ENCODE measurements at places on chromosomes 6 and 20.

- DNase-seq = no peak
These were observed 172.7 kb upstream of the NOX3 start for GRCh38 chr6:155628306-155628705.

GRCh38 chr20:1469306-1469905 is 2.8 kb upstream of the NSFL1C start:
- no peak for DNase-seq

DNA sequence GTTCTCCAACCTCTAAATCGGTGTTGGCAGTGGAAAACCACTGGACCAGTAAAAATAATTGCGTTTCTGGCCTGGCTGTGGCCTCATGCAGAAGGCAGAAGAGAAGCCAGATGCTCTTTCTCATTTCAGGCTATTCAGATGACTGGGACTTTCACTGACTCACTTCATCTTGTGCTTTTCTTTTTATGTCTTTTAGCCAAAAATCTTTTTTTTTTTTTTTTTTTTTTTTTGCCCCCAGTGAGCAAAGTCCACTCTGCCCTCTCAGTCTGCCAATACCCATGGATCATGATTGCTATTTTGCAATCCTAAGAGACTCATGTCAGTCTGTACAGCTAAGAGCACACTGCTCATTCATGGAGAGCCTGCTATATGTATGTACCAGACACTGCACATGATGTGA is 962.5 kb downstream of the KIF16B start:
- DNase-seq = no peak

GRCh38 chr6:103101267-103101666 is 1707.8 kb downstream of the GRIK2 start:
- no peak for DNase-seq

GRCh38 chr6:107246972-107247615 is 131.8 kb upstream of the BEND3 start:
- DNase-seq = no peak

GRCh38 chr6:126662966-126663365 is 323.1 kb downstream of the CENPW start:
- no peak for DNase-seq

DNA sequence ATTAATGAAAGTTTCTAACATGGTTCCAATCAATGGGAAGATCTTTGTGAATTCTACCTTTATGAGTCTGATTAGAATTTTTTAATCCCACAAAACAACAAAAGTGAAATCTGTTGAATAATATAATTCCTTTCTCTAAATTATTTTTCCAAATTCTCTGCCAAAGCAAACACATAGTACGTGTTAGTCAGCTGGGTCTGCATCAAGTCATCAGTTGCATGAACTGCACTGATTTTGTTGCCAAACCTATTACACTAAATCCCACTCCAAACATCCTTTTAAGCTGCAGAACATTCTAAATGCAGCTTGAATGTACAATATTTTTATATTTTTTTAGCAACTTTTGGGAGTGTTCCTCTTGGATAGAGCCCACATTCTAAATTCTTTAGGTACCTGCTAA is 199.0 kb upstream of the HSF2 start:
- DNase-seq = no peak

DNA sequence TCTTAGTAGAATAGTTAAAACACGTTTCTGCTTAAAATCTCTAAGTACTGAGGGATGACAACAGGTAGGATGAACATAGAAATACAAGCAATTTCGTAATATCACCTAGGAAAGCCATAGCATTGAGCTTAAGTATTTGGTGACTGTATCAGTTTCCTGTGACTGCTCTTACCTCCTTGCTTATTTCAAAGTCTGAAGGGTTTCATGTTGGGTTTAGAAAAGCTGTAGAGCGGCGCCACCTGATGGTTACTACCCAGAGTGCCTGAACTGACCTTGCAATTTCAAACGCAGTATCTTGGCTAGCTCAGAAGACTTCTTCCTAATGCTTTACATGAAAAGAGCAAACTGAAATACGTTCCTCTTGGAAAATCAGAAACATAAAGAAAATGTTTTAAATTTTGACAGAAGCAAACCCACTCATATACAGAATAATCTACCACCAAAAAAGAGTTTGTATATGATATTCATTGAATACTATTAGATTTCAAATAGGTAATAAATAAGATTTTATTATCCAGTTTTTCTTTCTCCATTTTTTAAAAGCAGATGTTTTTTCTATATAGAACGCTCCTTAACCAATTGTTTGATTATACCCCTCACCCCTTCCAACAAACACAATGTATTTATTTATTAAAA is 82.3 kb upstream of the RIPOR2 start:
- DNase-seq = no peak

DNA sequence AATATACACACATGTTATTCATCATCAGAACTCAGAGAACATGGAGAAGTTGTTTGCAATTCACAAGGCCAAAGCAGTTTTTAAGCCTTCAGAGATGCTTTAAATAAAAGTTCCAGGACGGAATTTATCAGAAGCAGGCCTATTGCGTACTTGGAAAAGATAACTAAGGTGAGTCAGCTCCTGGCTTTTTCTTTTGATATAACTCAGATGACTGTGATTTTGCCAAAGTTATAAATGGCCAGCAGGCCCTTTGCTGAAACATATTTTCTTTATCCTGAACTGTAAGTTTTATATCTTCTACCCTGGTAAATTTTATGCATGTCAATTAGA is 55.0 kb upstream of the PLCB1 start:
- no peak for DNase-seq

DNA sequence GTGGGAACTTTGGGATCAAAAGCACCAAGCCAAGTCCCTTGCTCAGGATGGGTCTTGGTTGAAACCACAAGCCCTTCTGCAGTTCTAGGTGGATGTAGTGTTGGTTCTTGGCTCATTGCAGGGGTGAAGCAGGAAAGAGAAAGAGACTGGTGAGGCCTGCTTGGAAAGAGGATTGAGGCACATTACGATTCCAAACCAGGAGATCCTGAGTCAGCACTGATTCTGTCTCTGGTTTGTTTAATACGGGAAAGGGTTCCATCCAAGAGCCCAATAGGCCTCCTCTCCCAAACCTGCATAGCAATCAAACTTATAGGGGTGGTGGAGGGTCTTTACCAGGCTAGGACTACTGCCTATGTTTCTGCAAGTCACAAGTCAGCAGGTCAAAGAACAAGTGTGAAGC is 24.3 kb downstream of the NSFL1C start:
- no peak for DNase-seq

GRCh38 chr6:15780437-15780836 is 117.6 kb upstream of the DTNBP1 start:
- DNase-seq = no peak

- no peak for DNase-seq
These were observed 39.8 kb upstream of the GCLC start for GRCh38 chr6:53584726-53585125.

- no peak for DNase-seq
These were observed 46.2 kb upstream of the LAMA2 start for GRCh38 chr6:128836761-128837160.

- no peak for DNase-seq
These were observed 52.5 kb downstream of the HIVEP2 start for GRCh38 chr6:142892254-142893021.

DNA sequence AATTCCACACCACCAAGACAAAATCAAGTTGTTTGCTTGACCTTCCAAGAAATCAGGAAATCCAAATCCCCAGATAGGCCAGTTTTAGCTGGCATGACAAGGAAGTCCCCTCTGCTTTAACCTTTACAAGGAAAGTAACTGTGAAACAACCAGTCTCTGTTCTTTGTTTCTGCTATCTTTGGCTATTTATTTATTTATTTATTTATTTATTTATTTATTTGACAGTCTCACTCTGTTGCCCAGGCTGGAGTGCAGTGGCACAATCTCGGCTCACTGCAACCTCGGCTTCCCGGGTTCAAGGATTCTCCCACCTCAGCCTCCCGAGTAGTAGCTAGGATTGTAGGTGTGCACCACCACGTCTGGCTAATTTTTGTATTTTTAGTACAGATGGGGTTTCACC is 14.5 kb upstream of the GMNN start:
- no peak for DNase-seq

GRCh38 chr6:25490018-25490801 is 161.8 kb upstream of the SCGN start:
- peak; percentile 2 for DNase-seq

- DNase-seq = no peak
These were observed 46.1 kb upstream of the ARFGEF2 start for GRCh38 chr20:48875233-48875913.

GRCh38 chr6:139736325-139736906 is 362.0 kb upstream of the CITED2 start:
- DNase-seq = no peak

DNA sequence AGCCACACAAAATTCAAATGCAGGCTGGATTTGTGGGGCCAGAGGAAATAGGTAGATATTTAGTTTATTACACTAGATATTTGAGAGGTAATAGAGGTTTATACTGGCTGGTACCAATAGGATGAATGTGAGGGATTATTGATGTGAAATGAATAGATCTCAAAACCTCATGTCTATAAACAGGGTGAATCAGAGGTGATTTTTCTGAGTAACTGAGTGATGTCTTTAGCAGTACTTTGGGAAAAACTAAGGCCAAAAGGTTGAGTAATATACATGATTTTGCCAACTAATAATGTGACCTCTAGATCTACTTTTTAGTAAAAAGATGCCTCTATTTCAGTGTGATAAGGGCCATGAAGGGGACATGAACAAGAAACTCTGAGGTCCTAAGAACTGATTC is 86.8 kb downstream of the HAO1 start:
- no peak for DNase-seq

GRCh38 chr20:63126876-63127699 is 88.8 kb downstream of the YTHDF1 start:
- no peak for DNase-seq

- no peak for DNase-seq
These were observed 47.4 kb downstream of the MYB start for GRCh38 chr6:135228486-135228885.

GRCh38 chr6:134394208-134394607 is 76.3 kb upstream of the SGK1 start:
- DNase-seq = no peak

DNA sequence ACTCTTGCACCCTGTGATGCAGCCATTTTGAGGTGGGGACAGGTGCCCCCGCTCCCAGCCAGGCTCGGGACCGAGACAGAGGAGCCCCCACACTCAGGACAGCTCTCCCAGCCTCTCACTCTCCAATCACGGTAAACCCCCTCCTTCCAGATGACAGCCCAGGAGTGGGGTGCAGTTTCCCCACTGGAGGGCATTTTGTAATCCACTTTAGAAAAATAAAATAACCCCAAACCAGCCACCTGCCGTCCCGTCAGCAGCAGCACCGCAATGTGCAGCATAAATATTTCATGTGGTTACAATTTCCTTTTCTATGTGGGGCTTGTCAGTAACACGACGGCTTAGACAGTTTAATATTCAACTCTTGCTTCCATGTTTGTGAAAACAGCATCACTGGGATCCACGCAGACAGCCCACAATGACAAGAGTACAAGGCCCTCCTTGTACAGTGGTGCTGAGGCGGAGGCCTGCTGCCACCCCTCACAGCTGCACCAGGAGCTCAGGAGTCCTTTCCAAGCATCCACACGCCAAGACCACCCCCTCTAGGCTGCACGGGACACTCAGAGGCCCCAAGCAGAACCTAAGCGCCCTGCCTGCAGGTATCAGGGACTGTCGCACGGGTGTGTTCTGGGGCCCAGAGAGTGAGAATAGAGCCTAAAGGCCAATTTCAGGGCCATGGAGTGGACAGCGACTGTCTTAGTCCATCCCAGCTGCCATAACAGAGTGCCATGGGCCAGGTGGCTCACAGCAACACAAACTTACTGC is 116.7 kb downstream of the JPH2 start:
- DNase-seq = no peak

- DNase-seq = no peak
These were observed 13.2 kb upstream of the SCRT2 start for GRCh38 chr20:688809-689212.

DNA sequence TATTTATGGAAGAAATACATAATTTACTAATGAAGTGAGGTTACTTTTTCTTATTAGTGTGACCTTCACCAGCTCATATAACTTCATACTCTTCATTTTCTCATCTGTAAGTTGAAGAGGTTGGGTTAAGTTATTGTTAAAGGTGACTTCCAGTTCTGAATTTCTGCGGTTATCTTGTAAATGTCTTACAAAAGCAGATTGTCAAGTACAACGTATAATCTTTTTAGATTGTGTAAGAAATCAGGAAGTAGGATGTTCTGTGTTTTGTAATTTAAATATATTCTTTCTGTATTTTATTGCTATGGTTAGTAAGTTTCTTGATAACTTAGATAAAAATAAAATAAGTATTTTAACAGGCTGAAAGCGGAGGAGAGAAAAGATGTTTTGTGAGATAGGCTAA is 12.0 kb downstream of the WTAP start:
- no peak for DNase-seq

GRCh38 chr6:162711376-162711775 is 16.2 kb downstream of the PRKN start:
- DNase-seq = no peak

DNA sequence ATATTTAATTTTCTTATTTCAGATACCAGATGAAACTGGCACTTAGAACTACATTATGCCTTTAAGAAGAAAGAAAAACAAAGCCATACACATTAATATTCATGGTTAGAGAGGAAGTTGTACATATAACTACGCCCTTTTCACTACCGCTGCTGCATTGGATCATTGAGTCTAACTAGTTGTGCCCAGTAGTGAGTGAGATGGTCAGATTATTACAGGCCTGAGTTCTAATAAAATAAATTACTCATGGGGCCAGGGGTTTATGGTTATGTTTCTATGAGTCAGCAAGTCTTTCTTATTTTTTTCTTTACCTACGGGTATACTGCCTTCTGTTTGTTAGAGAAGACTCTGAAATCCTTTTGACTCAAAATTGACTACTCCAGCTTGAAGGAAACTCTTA is 11.5 kb downstream of the RIOK1 start:
- DNase-seq = no peak

DNA sequence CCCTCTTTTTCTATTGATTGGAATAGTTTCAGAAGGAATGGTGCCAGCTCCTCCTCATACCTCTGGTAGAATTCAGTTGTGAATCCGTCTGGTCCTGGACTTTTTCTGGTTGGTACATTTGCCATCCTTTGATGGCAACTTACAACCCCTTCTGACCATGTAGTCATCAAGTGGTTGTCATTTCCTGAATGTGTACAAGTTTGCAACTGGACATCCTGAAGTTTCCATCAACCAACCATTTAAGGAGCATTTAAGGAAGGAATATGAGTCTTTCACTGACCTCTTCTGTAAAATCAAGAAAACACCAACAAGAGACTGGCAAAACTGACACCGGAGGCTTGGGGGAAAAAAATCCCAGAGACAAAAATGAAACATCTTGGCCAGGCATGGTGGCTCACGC is 97.4 kb downstream of the RIN2 start:
- no peak for DNase-seq
